ENCODE measurements at places on chromosomes 3 and 15. TPM values are rescaled to one million over a fixed set of nuclear protein-coding genes. Genes with fewer than 3 reads are reported as not detected.

GRCh38 chr3:158961471-158961870 lies 159.6 kb downstream of the MFSD1 start:
- DNase-seq = no peak

DNA sequence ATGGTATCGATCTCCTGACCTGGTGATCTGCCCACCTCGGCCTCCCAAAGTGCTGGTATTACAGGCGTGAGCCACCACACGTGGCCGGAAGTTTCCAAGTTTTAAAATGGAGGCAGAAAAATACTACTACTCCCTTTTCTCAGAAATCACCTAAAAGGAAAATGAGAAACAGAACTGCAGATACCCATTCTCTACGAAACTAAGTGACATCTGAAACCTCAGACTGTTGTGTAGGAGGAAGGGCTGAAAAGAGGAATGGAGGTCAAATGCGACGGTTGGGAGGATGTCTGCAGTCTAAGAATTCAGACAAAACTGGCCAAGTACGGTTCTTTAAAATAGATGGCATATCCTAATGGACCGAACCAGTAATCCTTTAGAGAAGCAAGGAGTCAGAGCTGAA lies 24.1 kb downstream of the WDR48 start:
- no peak for DNase-seq

DNA sequence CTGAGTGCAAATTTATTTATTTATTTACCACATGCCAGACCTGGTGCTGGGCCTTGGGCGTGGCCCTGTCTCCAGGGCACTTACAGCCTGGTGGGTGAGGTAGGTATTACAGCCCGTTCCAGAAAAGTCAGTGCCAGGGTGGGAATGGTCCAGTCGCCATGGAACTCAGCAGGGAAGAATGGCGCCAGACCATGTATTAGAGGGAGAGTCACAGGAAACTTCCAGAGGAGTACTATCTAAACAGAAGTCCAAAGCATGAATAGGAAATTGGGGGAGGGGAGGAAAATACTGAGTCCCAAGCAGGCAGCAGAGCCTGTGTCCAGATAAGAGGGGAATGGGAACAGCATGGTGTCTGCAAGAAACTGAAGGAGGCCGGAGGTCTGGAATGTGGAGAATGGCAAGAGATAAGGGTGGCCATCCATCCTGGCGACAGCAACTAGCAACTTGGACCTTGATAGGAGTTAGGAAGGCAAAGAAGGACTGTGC lies 27.0 kb downstream of the SH3BP5 start:
- DNase-seq = no peak

DNA sequence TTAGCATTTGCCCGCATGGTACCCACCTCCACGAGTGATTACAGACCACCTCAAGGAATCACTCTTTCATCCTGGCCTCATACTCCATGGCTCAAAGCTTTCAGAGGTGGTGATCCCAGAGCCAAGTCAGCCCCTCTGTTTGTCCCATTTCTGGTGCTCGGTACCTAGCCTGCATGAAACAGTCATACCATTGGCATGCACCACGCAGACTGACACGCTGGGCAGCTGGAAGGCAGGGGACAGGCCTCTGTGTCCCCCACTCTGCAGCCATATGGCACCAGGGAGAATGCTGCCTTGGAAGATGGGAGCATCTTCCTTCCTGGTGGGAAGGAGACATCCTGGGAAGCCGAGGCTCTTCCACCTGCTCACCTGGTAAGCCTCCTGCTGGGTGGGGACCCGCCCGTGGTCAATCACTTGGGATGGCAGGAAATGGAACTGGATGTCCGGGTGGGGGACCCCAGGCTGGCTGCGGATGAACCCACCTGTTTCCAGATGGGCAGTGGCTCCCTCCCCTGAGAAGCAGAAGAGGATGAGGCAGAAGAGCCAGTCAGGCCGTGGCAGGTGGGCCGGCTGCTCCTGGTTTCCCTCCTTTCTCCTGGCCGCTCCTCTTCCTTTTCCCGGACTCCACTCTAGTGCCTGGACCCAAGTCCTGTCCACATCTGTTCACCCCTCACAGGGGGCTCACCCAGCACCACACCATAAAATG lies 26.9 kb downstream of the CHDH start:
- DNase-seq = no peak

- no peak for DNase-seq
These were observed 70.7 kb downstream of the CD200R1L start for GRCh38 chr3:112776000-112776399.

- no peak for DNase-seq
These were observed 6.9 kb upstream of the FANCD2 start for GRCh38 chr3:10019326-10019725.

GRCh38 chr15:58282060-58282708 lies 144.0 kb downstream of the AQP9 start:
- no peak for DNase-seq

DNA sequence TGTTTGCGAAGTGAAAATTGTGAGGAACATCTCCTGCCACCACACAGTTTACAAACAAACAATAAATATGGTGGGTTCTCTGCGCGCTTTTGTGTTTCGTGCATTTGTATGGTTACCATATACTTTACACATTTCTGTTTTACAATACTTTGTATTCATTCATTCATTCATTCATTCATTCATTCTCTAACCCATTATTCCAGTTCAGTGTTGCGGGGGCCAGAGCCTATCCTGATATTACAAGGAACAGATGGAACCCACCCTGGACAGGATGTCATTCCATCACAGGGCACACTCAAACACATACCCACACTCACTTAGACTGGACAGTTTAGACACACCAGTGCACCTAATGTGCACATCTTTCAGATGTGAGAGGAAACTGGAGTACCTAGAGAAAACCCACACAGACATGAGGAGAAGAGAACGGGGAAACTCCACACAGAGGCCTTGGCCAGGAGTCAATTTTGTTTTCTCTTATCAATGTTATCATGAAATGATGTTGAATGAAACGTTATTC lies 160.5 kb downstream of the FNDC3B start:
- DNase-seq = no peak

DNA sequence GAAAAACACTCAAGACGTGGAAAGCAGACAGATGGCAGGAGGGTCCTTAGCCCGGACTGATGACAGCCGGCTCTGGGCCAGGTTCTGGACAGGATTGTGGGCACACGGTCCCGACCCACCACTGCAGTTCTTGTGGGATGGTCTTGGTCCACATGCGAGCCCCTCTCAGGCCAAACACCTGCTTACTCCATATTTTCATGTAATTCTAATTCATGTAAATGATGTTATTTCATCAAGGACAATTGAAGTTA lies 32.6 kb downstream of the TM2D3 start:
- DNase-seq = no peak

- peak; percentile 41 for DNase-seq
These were observed 11.6 kb upstream of the ZXDC start for GRCh38 chr3:126487151-126487771.

GRCh38 chr15:37516621-37517020 lies 416.3 kb upstream of the MEIS2 start:
- DNase-seq = no peak

MBNL1 gene
- total RNA-seq = 276 TPM

ARPP21 gene
- not detected for total RNA-seq

MYRIP gene
- 1.3 TPM for total RNA-seq

ZFYVE19 gene
- total RNA-seq = 23.2 TPM

FBXO22 gene
- 12.5 TPM for total RNA-seq

GOLGB1 gene
- total RNA-seq = 53.8 TPM
